Activated CD4-positive, alpha-beta T cell treated with anti-CD3 and anti-CD28 coated beads, Interleukin-2, amount 10 ng/mL, durations not matched to agents 24 days and 14 days (primary cell): ENCODE measurements at places on chromosomes 5 and 9.

DNA sequence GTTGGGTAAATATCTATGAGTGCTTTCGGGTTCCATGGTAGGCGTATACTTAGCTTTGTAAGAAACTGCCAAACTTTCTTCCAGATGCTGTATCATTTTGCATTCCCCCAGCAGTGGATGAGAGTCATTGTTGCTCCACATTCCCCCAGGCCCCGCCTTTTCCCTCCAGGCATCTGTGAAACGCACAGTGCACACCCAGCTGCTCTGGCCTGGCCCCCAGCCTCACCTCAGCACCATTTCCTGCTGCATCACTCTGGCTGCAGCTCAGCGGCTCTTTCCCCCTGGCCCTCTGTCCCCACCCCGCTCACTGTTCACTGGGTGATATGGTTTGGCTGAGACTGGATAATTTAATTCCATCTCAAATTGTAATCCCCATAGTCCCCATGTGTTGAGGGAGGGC, 76.6 kb upstream of the SPTLC1 start:
- peaks cover 4% of the 10 kb centered on the region for H3K27me3 ChIP-seq
- no peaks in the 10 kb centered on the region for H3K4me1 ChIP-seq
- no peak overlapping the region for H3K4me3 ChIP-seq
- H3K36me3 ChIP-seq, result no peaks in the 10 kb centered on the region

DNA sequence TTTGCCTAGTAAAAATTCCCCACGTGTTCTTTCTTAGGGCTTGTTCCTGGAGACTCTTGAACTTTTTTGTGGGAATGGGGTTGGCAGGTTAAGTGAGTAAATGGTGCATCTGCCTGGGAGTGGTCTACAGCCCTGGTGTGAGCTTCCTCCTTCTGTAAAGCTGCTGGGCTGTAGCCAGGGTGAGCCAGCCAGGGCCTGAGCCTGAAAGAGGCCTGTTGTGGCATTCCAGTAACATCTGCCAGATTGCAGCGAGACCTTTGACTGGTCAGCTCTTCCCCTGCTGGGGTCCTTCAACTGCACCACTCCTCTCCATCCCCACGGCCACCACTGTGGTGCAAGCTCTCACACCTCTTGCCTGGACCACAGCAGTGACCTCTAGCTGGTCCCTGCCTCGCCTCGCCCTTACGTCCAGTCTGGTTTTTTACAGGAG, 47.5 kb downstream of the SLC22A5 start:
- H3K27me3 ChIP-seq, result no peaks in the 10 kb centered on the region
- H3K36me3 ChIP-seq, result peaks cover 49% of the 10 kb centered on the region
- no peak overlapping the region for H3K4me3 ChIP-seq
- no peak for DNase-seq
- peak overlapping the region; percentile 37 for H3K27ac ChIP-seq

GRCh38 chr9:121279776-121280388, 11.9 kb downstream of the GSN start:
- peaks cover 14% of the 10 kb centered on the region for H3K4me1 ChIP-seq
- H3K36me3 ChIP-seq, result no peaks in the 10 kb centered on the region
- H3K4me3 ChIP-seq, result no peak overlapping the region
- H3K27me3 ChIP-seq, result peaks cover 2% of the 10 kb centered on the region

DNA sequence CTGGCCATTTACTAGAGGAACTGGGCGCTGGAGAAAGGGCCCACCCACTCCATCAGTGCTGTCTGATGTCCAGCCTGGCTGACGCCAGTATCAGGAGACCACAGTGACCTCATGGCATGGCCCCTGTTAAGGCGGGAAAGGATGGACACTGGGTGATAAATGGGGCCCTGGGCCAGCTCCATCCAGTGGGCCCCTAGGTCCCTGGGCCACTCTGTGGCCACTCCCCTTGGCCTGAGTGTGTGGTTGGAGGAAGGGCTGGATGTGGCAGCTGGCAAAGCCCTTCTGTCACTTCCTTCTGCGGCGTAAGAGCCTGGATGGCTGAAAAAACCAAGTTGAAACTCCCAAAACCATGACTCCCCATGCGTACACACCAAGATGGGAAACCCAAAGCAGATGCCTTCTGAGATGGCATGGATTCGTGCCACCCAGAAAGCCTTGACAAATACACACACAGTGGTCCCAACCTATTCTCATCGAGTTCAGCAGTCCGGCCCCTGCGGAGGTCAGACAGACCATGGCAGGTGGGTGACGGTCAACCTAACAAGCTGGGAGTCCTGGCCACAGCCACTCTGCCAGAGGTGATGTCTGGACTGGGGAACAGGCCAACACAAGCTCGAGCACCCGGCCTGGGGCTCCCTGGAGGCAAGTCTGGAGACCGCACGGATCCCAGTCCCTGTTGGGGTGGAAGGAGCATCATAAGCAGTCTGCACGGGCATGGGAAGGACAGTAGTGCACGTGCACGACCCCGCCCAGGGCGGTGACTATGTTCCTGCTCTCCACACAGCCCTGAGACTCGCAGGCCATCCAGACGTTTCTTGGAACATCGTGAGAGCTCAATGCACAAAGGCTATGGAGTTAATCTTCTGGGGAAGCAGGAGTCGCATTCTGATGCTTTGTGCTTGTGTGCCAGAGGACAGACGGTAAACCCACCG, 45.2 kb upstream of the NOTCH1 start:
- peaks cover 13% of the 10 kb centered on the region for H3K4me1 ChIP-seq
- no peaks in the 10 kb centered on the region for H3K27me3 ChIP-seq
- H3K4me3 ChIP-seq, result no peak overlapping the region
- H3K36me3 ChIP-seq, result no peaks in the 10 kb centered on the region
- DNase-seq, result no peak

GRCh38 chr9:87950296-87950695, 24.0 kb downstream of the CDK20 start:
- DNase-seq, result no peak
- H3K4me1 ChIP-seq, result peaks cover 2% of the 10 kb centered on the region
- no peak overlapping the region for H3K27ac ChIP-seq
- H3K4me3 ChIP-seq, result no peak overlapping the region

- H3K36me3 ChIP-seq, result no peaks in the 10 kb centered on the region
- peaks cover 13% of the 10 kb centered on the region for H3K27me3 ChIP-seq
- H3K4me3 ChIP-seq, result no peak overlapping the region
- no peak overlapping the region for H3K27ac ChIP-seq
- DNase-seq, result no peak
Observed at GRCh38 chr5:171633776-171634470, 151.7 kb upstream of the SMIM23 start.

GRCh38 chr5:73443829-73444498, 4.6 kb downstream of the FOXD1 start:
- H3K4me1 ChIP-seq, result peaks cover 3% of the 10 kb centered on the region
- peak; percentile 56 for DNase-seq
- no peak overlapping the region for H3K27ac ChIP-seq
- no peaks in the 10 kb centered on the region for H3K36me3 ChIP-seq
- peaks cover 77% of the 10 kb centered on the region for H3K27me3 ChIP-seq

- no peaks in the 10 kb centered on the region for H3K27me3 ChIP-seq
- H3K36me3 ChIP-seq, result peaks cover 51% of the 10 kb centered on the region
- peaks cover 21% of the 10 kb centered on the region for H3K4me1 ChIP-seq
- DNase-seq, result peak; percentile 55
Observed at GRCh38 chr9:124859803-124860581, 1.8 kb downstream of the RPL35 start.

DNA sequence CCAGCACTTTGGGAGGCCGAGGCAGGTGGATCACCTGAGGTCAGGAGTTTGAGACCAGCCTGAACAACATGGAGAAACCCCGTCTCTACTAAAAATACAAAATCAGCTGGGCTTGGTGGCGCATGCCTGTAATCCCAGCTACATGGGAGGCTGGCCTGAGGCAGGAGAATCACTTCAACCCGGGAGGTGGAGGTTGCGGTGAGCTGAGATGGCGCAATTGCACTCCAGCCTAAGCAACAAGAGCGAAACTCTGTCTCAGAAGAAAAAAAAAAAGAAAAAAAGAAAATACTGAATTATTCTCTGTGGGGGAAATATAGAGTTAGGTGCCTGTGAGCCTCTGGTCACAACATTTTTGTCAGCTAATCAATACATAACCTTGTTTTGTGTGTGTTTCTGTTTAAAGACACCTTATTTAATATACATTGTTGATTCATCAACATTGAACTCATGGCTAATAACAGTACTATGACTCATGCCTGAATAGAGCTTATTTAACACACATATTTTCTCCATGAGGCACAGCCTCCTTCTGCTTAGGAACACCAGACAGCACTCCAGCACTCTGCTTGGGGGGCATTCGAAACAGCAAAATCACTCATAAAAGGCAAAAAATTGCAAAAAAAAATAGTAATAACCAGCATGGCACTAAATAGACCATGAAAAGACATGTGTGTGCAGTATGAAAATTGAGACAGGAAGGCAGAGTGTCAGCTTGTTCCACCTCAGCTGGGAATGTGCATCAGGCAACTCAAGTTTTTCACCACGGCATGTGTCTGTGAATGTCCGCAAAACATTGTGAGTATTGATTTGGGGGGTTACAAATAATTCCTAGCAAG, at the start of gene IL31RA:
IL31RA (plus strand) TSS at position 519 of the 836 bp plus-strand sequence; CDS start at position 733, 214 bp downstream.
- peaks cover 49% of the 10 kb centered on the region for H3K4me1 ChIP-seq
- no peaks in the 10 kb centered on the region for H3K27me3 ChIP-seq
- no peak within 1 kb of the TSS for H3K4me3 ChIP-seq
- peak within 1 kb of the TSS; percentile 14 for H3K27ac ChIP-seq

DNA sequence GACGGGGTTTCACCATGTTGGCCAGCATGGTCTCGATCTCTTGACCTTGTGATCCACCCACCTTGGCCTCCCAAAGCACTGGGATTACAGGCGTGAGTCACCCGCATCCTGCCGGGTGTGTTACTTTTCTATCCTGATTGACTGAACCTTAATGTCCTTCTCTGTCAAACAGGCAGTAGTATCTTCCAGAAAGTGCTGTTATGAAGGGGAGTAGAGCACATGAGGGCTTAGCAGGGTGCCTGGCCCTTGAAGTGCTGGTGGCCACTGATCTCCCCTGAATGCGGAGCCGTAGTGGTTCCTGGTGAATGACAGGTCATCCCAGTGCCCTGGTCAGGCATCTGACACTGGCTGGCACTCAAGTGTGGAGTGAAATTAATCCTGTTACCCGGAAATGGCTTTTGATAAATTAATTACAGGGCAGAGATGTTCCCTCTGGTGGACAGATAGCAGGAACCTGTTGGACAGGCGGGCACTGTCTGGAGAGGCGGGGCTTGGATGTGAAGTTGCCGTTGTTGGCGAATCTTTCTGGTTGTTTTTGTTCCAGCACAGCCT, 28.4 kb downstream of the PRRC2B start:
- peaks cover 27% of the 10 kb centered on the region for H3K36me3 ChIP-seq
- H3K4me1 ChIP-seq, result peaks cover 53% of the 10 kb centered on the region
- no peak overlapping the region for H3K4me3 ChIP-seq

- no peaks in the 10 kb centered on the region for H3K4me1 ChIP-seq
- DNase-seq, result no peak
- H3K36me3 ChIP-seq, result no peaks in the 10 kb centered on the region
- H3K27me3 ChIP-seq, result no peaks in the 10 kb centered on the region
Observed at GRCh38 chr5:180637962-180638680, 11.3 kb downstream of the FLT4 start.

GRCh38 chr5:27048510-27048909, 10.1 kb upstream of the CDH9 start:
- no peak for DNase-seq
- H3K4me1 ChIP-seq, result no peaks in the 10 kb centered on the region
- no peaks in the 10 kb centered on the region for H3K36me3 ChIP-seq
- H3K27ac ChIP-seq, result no peak overlapping the region

GRCh38 chr5:76303921-76304320, 99.2 kb upstream of the IQGAP2 start:
- H3K4me1 ChIP-seq, result peaks cover 33% of the 10 kb centered on the region
- peak overlapping the region; percentile 10 for H3K4me3 ChIP-seq
- DNase-seq, result peak; percentile 79
- no peaks in the 10 kb centered on the region for H3K36me3 ChIP-seq
- no peak overlapping the region for H3K27ac ChIP-seq
- no peaks in the 10 kb centered on the region for H3K27me3 ChIP-seq
